Mammary microvascular endothelial cell (primary cell): ENCODE measurements at places on chromosomes 5 and 9. TPM values are rescaled to one million over a fixed set of nuclear protein-coding genes. Genes with fewer than 3 reads are reported as not detected.

The KLF4 gene
- total RNA-seq, result 2.2 and 2.6 TPM in 2 replicates

The DMRTA1 gene
- 0.05 and 0.07 TPM in 2 replicates for total RNA-seq

The CCDC127 gene
- 4.1 and 5.3 TPM in 2 replicates for total RNA-seq

The PCA3 gene
- total RNA-seq, result 0.13 and 0.34 TPM in 2 replicates

The SMIM32 gene
- total RNA-seq, result not detected in 2 replicates

The IL13 gene
- not detected in 2 replicates for total RNA-seq

The PCDHB6 gene
- not detected in 2 replicates for total RNA-seq

The SLF1 gene
- 3.6 and 7.2 TPM in 2 replicates for total RNA-seq

The NRG2 gene
- 0.69 and 1.1 TPM in 2 replicates for total RNA-seq

The PCDHA9 gene
- total RNA-seq, result 0.13 TPM in 1 of 2 replicates, not detected in the other

The PDLIM4 gene
- total RNA-seq, result 40.4 and 45.8 TPM in 2 replicates

The MGAT1 gene
- total RNA-seq, result 140 and 158 TPM in 2 replicates

The SLC25A2 gene
- 0.15 TPM in 1 of 2 replicates, not detected in the other for total RNA-seq
